ENCODE measurements at places on chromosomes 1 and 21.
A peak's percentile ranks its signal among the peaks of the same experiment; 100 is the strongest.

GRCh38 chr1:53110370-53111072, 31.9 kb downstream of the SLC1A7 start:
- DNase-seq, result peak; percentile 15

- no peak for DNase-seq
Observed at GRCh38 chr1:17562375-17562774, 22.9 kb downstream of the ARHGEF10L start.

DNA sequence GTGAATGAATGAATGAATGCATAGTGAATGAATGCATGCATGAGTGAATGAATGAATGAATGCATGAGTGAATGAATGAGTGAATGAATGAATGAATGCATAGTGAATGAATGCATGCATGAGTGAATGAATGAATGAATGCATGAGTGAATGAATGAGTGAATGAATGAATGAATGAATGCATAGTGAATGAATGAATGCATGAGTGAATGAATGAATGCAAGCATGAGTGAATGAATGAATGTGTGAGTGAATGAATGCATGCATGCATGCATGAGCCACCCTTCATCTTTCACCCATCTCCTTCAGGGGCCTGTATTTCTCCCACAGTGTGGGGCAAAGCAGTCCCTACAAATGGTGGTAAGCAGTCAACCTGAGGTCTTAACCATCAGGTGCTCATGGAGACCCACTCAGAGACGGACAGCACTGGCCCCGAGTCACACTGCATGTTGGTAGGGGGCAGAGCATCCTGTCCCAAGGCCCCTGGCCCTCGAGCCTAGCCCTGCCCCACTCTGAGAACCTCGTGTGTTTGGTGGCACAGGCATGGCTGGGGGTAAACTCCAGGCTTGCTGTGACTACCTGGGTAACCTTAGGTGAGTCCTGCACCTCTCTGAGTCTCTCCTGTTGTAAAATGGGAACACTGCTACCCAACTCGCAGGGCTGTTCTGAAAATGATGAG, 28.0 kb upstream of the PAX7 start:
- no peak for DNase-seq

DNA sequence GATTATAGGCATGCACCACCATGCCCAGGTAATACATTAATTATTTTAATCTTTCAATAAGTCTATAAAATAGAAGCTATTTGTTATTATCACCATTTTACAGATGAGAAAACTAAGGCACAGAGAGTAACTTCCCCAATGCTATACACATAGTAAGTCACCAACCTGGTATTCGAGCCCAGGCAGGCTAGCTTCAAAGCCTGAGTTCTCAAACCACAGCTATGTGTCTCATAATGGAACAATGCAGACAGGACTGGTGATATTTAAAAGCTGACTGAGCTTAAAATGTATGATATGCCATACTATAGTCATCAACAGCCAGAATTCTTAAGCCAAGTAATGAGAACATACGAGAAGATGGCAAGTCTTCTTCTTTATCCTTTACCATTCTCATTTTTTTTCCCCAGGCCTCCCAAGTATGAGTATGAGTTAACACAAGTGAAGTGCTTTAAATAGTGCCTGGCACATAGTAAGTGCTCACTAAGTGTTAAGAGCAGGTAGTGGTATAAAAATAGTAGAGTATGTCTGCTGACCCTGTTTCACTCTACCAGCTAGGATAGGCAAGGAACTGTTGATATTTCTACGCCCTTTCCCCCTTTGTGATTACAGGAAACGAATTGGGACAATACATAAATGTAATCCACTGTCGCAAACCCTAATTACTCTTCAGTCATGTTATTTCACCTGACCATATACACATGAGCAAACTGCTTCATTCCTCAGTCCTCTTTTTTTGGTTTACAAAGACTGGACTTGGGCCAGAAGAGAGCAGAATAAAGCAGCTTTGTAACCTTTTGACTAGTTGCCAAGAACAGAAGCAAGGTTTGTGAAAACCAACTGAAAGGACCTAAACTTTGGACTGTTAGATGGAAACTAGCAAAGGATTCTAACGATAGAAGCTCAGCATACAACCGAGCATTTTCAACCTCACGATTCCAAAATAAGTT, 9.5 kb downstream of the EYA3 start:
- no peak for DNase-seq

DNA sequence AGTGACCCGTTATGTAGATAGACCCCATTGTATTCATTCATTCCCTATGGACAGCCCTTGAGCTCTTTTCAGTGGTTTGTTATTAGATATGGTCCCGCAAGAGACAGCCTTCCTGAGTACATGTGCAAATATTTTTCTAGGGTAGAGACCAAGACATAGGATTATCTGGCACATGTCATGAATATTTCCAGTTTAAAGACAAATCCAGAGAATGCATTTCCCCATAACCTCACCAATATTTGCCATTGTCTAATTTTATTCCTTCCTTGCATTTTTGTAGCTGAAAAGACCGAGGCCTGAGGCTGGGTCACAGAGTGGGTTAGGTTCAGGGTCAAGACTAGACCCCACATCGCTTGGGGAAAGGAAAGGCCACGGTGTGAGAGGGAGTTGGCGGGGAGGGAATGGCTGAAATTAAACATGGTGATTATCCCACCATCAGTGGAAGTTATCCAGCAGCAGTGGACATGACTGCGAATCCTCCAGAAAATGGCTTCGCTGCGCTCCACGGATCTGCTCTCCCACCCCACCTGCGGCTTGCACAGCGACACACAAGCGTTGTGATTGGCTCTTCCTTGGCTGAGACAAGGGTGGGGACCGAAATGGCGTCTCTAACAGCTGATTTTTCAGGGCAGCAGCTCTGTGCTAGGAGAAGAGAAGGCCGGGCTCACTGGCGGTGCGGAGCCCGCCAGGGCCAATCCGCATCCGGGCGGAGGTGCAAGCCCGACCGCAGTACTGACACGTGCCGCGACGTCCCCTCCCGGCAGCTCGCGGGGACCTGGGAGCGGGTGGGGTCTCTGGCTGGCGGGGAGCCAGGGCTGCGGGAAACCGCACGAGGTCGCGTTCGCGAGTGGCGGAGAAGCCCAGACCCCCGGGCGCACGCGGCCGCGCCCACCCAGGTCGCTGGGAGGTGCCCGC, 16.1 kb upstream of the STMN1 start:
- peak; percentile 24 for DNase-seq

- DNase-seq, result no peak
Observed at GRCh38 chr1:38079019-38079418, 32.4 kb upstream of the POU3F1 start.

GRCh38 chr1:151199873-151200581, 1.7 kb downstream of the PIP5K1A start:
- DNase-seq, result peak; percentile 15

- no peak for DNase-seq
Observed at GRCh38 chr1:67883069-67883468, 49.8 kb upstream of the GNG12 start.

DNA sequence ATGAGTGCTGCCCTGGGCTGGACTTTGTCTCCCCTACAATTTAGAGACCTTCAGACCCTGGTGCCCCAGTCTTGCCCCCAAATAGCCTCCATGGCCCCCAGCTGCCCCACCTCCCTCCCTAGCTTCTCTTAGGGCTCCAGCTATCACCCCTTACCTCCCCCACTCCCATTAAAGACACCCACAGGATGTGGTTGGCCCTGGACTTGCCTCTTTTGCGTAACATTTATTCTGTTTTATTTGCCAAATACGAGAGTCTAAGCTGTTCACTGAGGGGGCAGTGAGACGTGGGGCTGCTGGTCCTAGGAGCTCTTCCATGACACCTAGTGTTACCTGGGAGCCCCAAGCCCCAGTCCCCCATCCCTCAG, 4.5 kb downstream of the ZC3H12A start:
- DNase-seq, result peak; percentile 47

GRCh38 chr1:81812712-81813111, 12.0 kb downstream of the ADGRL2 start:
- no peak for DNase-seq

DNA sequence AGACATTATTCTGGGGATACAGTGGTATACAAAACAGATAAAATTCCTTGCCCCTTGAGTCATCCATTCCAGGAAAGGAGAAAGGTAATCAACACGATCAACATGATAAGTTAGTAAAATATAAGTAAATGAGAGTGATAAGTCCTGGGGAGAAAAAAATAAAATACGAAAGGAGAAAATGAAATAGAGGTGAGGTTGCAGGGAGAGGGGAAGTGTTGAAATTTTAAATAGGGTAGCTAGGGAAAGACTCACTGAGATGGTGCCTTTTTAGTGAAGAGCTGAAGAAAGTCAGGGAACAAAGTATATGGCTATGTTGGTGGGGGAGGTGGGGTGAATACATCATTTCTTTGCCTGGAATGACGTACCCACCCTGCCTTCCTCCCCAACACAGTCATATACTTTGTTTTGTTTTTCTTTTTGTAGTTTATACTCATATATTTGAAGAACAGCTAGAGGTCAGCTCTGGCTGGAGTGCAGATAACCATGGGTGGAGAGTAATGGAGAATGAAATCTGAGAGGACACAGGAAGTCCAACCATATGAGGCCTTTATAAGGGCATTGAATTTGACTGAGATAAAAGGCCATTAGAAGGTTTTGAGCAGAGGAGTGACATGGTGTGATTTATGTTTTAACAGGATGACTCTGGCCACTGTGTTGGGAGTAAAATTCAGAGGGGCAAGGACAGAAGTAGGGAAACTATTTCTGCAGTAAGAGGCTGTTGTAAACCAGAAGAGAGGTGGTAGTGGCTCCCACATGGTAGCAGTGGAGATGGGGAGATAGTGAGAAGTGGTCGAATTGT, 54.8 kb downstream of the OSBPL9 start:
- DNase-seq, result no peak

- DNase-seq, result no peak
Observed at GRCh38 chr1:225762002-225762441, 15.6 kb upstream of the SRP9 start.

GRCh38 chr1:8510041-8510823, 192.3 kb downstream of the SLC45A1 start:
- DNase-seq, result peak; percentile 30

DNA sequence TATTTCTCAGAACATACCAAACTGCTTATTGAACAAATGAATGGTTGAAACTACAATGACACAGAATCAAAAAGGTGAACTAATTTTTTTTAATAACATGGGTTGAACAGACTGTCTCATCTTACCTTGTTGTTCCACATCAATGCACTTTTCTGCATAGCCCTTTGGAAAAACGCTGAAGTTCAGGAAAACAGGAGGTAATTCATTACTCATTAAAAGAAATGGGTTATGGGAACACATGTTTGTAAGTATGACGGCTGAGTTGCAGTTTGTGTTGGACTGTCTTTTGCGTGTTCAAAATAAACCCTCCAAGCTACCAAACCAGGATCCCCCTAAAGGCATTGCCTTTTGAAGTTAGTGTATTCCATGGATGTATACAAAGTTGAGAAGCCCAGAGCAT, 514.9 kb upstream of the PKN2 start:
- no peak for DNase-seq

DNA sequence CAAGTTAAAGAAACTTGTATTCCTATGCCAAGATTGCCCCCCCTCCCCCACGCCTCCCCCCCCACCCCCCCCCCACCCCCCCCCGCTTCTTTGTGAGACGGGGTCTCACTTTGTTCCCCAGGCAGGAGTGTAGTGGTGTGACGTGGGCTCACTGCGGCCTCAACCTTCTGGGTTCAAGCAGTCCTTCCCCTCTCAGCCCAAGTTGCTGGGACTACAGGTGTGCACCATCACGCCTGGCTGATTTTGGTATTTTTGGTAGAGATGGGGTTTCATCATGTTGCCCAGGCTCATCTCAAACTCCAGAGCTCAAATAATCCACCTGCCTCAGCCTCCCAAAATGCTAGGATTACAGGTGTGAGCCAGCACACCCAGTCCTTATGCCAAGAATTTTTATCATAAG, 136.6 kb downstream of the POU2F1 start:
- DNase-seq, result no peak

GRCh38 chr1:70411360-70411844, 334 bp downstream of the CTH start:
- no peak for DNase-seq

- no peak for DNase-seq
Observed at GRCh38 chr1:99181892-99182291, 82.4 kb upstream of the PLPPR4 start.

- peak; percentile 85 for DNase-seq
Observed at GRCh38 chr1:12438349-12438924, 179.6 kb downstream of the DHRS3 start.

- DNase-seq, result peak; percentile 43
Observed at GRCh38 chr1:28058971-28059878, 29.2 kb downstream of the EYA3 start.

DNA sequence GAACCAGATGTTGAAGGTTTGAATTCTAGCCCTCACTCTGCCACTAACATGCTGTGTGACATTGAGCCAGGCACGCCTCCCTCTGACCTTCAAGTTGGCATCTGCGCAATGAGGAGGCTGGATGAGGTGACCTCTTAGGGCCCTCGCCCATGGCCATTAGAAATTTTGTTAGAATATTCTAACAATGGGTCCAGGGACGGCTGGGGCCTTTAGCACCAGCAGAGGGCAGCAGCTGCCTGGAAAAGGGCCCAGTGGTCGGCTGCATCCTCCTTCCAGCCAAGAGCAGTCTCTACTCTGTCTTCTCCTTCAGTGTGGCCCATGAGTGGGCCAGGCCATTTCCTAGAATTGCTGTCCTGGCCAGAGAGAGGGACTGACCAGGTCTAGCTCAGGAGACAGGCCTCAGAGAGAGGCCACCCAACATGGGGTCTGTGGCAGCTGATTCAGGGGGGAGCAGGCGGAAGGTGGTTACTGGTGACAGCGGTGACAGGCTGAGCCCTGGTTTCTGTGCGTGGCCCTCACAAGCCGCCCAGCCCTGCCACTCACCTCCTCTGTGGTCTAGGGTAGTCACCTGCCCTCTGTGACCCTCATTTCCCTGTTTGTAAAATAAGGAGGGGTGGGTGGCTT, 101.3 kb upstream of the ACTL8 start:
- DNase-seq, result peak; percentile 19

- DNase-seq, result no peak
Observed at GRCh38 chr1:31657020-31657804, 12.5 kb upstream of the PEF1 start.

- DNase-seq, result no peak
Observed at GRCh38 chr1:68366572-68366971, 83.2 kb downstream of the RPE65 start.

GRCh38 chr1:155960081-155960745, 18.1 kb downstream of the ARHGEF2 start:
- DNase-seq, result no peak

DNA sequence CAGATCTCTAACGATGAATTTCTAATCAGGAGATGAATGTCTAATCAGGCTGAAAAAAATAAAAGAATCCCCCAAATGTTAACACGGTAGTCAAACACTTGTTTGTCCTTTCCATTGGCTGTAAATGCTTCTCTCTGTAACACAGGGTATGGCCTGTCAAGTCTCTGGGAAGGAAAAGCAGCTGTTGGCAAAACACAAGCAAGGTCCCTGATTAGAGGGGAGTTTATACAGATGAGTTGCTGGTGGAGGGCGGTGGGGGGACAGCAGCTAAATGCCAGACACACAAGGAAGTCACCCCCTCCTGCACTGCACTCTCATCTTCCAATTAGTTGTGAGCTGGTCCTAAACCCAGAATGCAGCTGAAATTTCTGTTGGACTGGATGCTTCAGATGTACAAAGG, 51.0 kb downstream of the PGBD5 start:
- DNase-seq, result no peak

Data from activated CD4-positive, alpha-beta T cell treated with anti-CD3 and anti-CD28 coated beads, Interleukin-2, Interleukin-4, amounts not matched to agents 100 ng/mL and 50 ng/mL, durations not matched to agents 16 hours and 8 hours (primary cell).